ENCODE measurements at places on chromosomes 16 and 17.
A peak's percentile ranks its signal among the peaks of the same experiment; 100 is the strongest.

GRCh38 chr17:76123749-76124581, 17.1 kb downstream of the FOXJ1 start:
- DNase-seq = no peak

DNA sequence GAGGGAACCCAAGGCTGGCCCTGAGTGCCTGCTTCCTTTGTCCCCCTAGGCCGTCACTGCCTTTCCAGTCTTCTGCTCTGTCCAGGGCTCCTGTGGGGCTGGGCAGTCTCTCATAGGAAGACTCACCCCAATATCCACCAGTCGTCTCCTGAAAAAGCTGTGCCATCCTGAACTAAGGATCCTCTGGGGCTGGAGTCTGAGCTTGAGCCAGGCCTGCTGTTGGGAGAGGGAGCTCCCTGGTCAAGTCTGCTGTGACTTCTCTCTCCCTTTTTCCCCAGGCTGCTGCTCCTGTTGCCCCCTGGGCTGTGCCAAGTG, 963 bp downstream of the MT1H start:
- DNase-seq = no peak

DNA sequence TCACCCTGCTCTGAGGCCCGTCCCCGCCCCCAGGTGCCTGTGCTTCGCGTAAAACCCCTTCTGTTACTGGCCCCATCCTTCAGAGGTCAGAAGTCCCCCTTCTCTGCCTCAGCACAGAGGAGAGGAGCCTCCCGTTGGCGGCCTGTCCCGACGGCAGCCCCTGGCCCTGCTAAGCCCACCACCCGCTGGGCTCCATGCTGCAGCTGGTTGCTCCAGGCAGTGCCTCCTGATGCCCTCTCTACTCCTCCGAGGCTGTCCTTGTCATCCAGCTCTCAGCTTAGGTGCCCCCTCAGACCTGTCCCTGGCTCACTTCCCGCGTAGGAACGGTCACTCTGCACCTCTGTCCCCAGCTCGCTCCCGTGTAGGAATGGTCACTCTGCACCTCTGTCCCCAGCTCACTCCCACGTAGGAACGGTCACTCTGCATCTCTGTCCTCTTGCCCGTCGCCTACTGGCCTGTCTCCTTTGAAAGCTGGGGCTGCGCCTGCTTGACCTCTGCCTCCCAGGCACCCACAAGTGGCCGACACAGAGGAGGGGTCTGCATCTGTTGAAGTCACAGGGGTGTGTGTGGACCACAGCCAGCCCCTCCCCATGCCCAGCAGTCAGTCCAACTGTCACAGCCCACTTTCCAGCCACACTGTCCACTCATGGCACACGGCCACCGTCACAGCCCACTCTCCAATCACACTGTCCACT, 31.7 kb upstream of the ZC3H18 start:
- DNase-seq = no peak

DNA sequence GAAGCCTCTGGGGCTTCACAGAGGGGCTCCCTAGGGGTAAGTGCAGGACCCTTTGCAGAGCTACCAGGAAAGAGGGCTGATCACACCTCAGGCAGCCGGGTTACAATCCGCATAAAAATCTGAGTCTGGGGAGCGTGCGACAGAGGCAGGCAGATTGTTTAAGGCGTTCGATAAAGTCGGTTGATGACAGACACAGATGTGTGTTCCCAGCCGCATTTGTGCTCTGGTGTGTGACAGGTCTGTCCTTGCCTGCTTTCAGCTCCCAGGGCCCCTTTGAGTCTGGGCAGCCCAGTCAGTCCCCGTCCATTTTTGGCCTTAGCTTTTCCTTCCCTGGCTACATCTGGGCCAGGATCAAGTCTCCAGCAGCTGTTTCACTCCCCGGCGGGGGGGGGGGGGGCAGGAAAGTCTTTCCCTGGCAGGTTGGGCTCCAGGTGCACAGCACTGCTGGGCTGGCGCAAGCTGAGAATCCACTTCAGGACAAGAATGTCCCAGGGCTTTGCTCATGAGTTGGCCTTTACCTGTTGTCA, 1.3 kb upstream of the ZACN start:
- no peak for DNase-seq

DNA sequence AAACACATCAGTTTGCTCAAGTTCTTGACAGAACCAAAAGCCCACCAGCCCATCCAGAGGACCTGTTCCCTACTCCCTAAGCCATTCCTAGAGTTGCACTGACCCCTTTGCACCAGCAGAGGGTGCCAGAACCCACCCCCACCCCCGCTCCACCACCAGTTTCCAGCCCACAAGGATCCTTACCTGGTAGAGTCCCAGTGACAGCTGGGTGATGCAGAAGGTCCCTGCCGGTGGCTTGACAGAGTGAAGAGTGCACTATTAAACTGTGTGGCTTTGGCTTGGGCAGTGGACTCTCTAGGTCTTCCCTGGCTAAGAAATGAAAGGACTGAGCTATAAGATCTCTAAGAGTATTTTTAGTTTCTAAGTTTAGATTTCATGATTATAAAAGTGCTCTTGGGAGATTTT, 73.3 kb upstream of the MTMR4 start:
- peak; percentile 25 for DNase-seq

- no peak for DNase-seq
These were observed 5.9 kb upstream of the TRIM25 start for GRCh38 chr17:56919717-56920116.

DNA sequence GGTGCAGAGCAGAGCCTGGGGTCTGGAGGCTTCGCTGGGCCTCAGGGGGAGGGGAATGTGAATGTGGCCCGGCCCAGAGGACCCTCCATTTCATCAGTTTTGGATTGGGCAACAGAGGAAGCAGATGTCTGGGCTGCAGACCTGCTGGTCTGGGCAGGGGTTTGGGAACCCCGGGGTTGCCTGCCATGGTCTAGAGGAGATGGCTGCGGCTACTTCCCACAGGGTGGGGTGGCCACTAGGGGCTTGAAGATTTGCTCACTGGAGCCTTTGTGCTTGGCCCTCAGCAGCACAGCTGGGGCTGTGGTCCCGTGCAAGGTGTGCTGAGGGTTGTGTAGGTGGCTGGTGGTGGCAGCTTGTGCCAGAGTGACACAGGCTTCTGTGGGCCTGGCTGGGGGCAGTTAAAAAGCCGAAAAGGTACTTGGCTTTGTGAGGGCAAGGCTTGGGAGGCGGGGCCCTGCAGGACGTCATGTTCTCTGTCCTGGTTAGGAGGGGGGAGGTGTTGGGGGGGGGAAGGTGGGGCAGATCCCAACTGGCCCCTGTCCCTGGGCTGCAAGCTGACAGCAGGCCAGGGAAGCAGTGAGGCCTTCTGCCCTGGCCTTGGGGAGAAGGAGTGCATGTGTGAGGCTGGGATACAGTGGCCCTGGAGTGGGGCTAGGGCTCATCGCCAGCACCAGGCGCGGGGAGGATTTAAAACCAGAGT, 98.0 kb downstream of the KPNA2 start:
- no peak for DNase-seq

DNA sequence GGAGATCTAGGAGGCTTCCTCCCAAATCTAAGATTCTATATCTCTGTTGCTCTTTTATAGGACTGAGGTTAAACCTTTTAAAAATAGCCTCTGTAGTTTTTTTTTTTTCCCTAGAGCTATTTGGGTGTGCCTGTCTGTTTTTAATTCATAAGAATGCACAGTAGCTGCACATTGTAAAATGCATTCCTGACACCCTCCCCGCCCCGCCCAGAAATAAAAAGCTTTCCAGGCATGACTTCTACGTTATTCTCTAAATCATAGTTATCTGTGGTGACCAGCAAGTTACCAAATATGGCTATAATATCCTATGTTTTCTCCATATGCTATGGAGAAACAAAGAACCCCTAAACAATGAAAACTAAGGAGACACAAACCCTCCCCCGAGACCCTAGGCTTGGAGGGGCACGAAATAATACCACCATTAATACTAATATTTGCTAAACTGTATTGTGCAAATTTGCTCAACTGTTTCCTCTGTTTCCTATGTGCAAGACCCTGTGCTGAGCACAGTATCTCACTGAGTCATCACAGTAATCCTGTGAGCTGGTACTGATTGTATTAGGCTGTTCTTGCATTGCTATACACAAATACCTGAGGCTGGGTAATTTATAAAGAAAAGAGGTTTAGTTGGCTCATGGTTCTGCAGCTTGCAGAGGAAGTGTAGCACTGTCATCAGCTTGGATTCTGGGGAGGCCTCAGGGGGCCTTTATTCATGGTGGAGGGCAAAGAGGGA, 388.3 kb downstream of the CA10 start:
- no peak for DNase-seq

GRCh38 chr16:61432421-61432820, 603.8 kb downstream of the CDH8 start:
- no peak for DNase-seq

GRCh38 chr16:10752843-10753523, 9.3 kb downstream of the NUBP1 start:
- no peak for DNase-seq

DNA sequence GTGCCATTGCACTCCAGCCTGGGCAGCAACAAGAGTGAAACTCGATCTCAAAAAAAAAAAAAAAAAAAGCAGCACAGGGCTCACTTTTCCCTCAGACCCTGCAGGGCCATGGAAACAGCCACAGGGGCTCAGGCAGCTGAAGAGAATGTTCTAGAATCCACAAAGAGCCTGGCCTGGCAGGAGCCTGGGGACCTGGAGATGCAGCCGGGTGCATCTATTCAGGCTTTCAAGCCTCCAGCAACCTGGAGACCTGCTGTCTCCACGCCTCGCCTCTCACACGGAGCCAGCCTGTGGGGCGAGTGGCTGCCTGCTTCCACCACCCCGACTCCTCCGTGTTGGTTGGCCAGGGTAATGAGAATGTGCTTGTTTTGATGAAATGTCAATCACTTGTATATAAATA, 44.0 kb upstream of the MEAK7 start:
- DNase-seq = no peak

GRCh38 chr17:47872019-47872650, 21.2 kb upstream of the SP6 start:
- no peak for DNase-seq

GRCh38 chr17:13544292-13544691, 57.4 kb downstream of the HS3ST3A1 start:
- DNase-seq = no peak

GRCh38 chr16:28532940-28533647, 5.7 kb downstream of the NUPR1 start:
- DNase-seq = no peak

DNA sequence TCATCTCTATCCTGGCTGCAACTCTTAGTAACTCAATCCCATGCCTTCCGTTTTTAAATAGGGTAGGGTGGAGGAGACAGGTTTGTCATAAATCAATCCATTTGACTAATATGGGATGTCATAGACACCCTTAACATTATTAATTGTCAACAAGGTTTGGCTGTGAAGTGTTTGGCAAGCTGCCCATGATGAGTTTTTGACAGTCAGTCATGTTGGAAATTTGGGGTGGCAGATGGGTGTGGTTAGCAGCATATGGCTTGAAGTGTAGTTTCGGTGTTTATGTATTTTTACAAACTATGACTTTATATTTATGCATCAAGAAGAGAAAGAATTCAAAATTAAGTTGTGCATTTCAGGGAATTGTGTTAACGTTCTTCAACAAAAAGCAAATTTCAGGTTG, 221.8 kb upstream of the CDH5 start:
- DNase-seq = no peak

Measured in activated T-helper 1 cell treated with Interleukin-2 at 50 U/mL for 16 hours (primary cell).